ENCODE measurements at places on chromosomes 7 and 10.

- no peak for DNase-seq
These were observed 77.9 kb downstream of the GRB10 start for GRCh38 chr7:50704844-50705243.

DNA sequence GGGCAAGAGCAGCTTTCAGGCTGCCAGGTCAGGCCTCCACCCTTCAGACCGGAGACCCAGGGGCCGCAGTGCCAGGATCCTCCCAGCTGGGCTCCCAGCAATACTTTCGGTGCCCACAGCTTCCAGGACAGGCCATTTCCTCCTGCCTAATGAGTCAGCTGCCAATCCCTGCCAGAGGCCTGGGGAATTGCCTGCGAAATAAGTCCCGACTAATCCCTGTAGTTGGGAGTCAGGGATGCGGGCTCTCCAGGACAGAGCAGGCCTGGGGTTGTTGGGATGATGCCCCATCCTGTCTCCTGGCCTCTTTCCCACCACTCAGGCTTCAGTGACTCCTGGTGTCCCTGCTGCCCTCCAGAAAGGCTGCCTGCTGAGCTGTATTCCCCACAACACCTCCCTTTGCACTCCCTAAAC, 143.5 kb upstream of the UNC5B start:
- DNase-seq, result no peak

DNA sequence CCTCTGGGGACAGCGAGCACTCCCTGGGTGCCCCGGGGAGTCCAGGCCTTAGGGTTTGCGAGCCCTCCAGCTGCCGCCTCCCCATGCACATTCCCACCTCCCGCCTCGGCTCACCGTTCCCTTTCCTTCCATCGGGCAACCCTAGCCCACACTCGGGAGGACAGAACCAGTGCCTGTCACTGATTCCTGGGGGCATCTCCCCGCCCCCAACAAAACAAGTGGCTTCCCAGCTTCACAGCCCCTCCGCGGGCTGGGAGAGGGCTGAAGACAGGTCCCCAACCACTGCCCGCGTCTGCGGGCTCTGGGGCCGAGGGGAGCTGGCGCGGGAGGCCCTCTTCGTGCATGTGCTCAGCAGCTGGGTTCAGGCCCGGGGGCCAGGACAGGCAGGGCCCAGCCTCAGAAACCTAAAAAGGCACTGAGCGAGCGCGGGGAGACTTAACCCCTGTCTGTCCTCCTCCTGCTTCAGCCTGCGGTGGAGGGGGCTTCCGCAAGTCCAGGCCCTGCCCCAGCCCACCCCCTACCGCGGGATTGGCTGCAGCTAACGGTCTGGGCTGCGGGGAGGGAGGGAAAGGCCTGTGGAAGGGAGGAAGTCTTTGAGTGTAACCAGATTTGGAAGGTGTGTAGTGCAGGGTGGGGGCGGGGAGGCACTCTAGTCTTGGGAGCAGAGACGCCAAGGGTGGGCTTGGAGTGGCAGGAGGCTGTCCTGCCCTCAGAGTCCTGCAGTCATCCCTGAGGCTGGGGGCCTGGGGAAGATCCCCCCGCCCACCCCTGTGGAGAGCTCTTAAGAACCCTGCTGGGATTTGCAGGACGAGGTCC, 1.2 kb downstream of the FLNC start:
- no peak for DNase-seq

- DNase-seq, result no peak
These were observed 608.7 kb downstream of the SH2D4B start for GRCh38 chr10:81146436-81146835.

DNA sequence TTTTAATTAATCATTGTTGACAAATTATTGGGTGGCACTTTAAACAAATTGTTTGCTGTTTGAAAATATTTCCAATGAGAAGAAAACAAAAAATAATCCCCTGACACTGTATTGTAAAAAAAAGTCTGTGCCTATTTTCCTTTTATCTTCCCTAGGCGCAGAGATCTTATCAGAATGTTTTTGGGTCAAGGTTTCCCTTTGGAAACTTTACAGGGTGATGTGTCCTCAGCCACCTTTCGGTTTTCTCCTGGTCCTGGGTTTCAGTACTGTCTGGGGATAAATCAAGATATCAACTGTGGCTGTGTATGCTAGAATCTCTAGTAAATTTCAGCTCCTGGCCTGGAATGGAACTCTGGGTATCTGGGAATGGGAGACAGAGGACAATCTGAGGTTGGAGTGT, 1.4 kb downstream of the ZNF107 start:
- no peak for DNase-seq
